ENCODE measurements at places on chromosomes 3 and 15. TPM values are rescaled to one million over a fixed set of nuclear protein-coding genes. Genes with fewer than 3 reads are reported as not detected.

DNA sequence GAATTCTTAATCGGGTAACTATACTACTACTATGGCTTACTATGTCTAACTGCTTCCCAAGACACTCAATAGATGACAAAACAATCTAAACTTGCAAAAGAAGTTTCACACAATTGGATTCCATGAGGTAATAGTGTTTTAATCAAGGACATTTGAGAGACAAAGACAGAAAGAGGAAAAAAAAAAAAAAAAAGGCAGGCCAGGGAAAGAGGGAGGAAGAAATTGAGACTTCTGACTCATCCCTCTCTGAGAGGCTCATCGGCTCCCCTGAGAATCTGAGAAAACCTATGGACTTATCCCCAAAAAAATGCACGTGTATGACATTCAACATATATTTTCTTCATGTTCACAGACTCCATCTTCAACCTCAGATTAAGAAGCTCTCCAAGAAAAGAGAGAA, 61.0 kb downstream of the SCAPER start:
- H3K4me1 ChIP-seq: no peaks in the 10 kb centered on the region
- H3K36me3 ChIP-seq: no peaks in the 10 kb centered on the region
- no peak overlapping the region for H3K4me3 ChIP-seq
- no peak for DNase-seq

DNA sequence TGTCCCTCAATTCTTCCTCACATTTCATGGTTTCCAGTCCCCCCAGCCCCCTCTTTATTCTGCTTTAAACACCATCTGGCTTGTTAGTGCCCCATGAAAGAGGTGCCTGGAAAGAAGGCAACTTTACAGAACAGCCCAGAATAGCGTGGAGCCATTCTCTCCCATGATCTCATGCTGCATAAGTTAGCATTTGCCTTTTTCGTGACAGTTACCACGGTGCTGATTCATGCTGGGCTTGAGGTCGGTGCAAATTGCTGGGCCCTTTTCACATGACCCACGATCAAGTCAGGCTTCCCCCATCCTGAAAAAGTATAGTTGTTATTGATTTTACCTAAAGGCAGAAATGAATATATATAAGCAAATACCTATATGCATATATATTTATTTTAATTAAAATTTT, 29.6 kb downstream of the SQOR start:
- no peak overlapping the region for H3K27ac ChIP-seq
- no peak overlapping the region for H3K4me3 ChIP-seq
- no peaks in the 10 kb centered on the region for H3K27me3 ChIP-seq
- no peaks in the 10 kb centered on the region for H3K36me3 ChIP-seq
- DNase-seq: no peak

DNA sequence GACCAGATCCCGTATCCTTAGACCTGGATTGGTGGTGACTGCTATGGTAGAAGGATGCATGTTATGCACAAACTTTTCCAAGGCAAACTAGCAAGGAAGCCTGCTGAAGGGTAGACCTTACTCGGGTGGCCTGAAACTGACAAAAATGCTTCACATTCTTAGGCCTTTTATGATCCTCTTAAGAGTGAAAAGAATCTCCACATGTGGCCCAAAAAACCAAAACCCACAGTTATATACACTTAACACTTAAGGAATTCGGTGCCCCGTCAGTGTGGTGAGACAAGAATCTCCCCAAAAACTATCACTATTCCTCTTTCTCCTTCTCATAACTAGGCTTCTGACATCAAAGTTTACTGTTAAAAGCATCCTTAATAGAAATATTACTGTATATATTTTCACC, 130.1 kb upstream of the SOX2 start:
- H3K4me3 ChIP-seq: no peak overlapping the region
- no peaks in the 10 kb centered on the region for H3K27me3 ChIP-seq
- H3K36me3 ChIP-seq: no peaks in the 10 kb centered on the region
- no peak for DNase-seq
- H3K4me1 ChIP-seq: no peaks in the 10 kb centered on the region

DNA sequence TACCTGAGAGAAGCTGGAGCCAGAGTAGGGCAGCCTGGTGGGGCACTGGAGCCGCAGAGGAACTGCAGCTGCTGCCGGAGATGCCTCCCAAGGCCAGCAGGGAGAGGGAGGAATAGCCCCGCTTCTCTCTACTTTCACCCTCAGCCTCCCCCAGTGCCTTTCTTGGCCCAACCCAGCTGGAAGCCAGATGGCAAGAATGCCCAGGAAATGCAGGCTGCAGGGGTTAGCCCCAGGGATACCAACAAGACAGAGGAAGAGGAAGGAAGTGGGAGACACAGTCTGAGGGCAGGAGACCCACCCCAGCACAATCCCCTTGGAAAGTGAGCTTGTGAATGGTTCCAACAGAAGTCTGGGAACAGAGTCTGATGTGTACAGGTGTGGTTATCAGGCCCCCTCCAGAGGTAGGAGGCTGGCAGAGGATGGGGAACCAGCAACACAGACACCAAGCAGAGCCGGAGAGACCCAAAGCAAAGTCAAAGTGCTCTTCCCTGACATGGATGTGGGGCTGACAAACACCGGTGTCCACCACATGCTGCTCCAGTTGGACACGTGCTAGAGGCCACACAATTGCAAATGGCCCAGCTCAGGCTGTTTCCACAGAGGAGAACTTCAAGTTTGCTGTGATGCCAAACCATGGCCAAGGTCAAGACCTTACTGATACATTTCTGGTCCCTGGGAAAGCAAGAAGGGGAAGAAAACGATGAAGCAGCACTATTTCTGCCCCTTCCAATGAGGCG, 418.8 kb upstream of the PROK2 start:
- DNase-seq: no peak
- H3K36me3 ChIP-seq: no peaks in the 10 kb centered on the region
- peaks cover 3% of the 10 kb centered on the region for H3K4me1 ChIP-seq
- no peak overlapping the region for H3K4me3 ChIP-seq

GRCh38 chr15:36966708-36967107, 133.6 kb downstream of the MEIS2 start:
- no peak overlapping the region for H3K4me3 ChIP-seq
- H3K27me3 ChIP-seq: peaks cover 15% of the 10 kb centered on the region
- H3K36me3 ChIP-seq: no peaks in the 10 kb centered on the region
- no peaks in the 10 kb centered on the region for H3K4me1 ChIP-seq
- no peak overlapping the region for H3K27ac ChIP-seq

DNA sequence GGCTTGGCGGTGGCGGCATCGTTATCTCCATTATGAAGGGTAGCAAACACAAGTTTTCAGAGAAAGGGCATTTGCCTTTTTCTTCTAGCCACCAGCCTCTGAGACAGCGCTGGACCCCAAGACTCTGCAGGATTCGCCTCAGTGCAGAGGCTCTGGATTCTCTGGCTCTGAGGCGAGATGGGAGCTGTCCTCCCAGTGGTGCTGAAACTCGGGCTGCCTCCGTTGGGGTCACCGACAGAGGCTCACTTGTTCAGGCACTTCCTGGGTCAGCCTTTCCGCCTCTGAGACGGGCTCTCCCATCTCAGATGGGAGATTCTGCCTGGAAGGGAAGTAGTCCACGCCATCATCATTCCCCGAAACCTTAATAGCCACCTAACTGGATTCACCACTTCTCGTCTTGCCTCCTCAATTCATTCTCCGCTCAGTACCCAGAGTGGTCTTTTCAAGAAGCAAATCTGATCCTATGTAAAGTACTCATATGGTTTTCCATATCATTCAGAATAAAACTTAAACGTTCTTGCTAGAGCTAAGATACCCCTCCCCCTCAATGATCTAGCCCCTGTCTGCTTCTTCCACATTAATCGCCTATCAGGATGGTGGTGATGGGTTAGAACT, 76.9 kb downstream of the RHCG start:
- H3K36me3 ChIP-seq: no peaks in the 10 kb centered on the region
- peaks cover 92% of the 10 kb centered on the region for H3K27me3 ChIP-seq
- H3K27ac ChIP-seq: no peak overlapping the region
- peak; percentile 80 for DNase-seq
- H3K4me1 ChIP-seq: no peaks in the 10 kb centered on the region

GRCh38 chr15:45743426-45744235, 108.8 kb downstream of the SQOR start:
- no peak for DNase-seq
- H3K36me3 ChIP-seq: no peaks in the 10 kb centered on the region
- no peaks in the 10 kb centered on the region for H3K4me1 ChIP-seq
- no peak overlapping the region for H3K27ac ChIP-seq

Gene ALDH1A3
- total RNA-seq: 20.5 TPM

Gene ZNF501
- total RNA-seq: 2.6 TPM

Gene AGTR1
- total RNA-seq: 8.0 TPM

Gene GOLGA6A
- not detected for total RNA-seq

Gene CHRNA3
- 2.3 TPM for total RNA-seq

Gene CTXND1
- 1.0 TPM for total RNA-seq
